ENCODE measurements at places on chromosomes 16 and 17.

DNA sequence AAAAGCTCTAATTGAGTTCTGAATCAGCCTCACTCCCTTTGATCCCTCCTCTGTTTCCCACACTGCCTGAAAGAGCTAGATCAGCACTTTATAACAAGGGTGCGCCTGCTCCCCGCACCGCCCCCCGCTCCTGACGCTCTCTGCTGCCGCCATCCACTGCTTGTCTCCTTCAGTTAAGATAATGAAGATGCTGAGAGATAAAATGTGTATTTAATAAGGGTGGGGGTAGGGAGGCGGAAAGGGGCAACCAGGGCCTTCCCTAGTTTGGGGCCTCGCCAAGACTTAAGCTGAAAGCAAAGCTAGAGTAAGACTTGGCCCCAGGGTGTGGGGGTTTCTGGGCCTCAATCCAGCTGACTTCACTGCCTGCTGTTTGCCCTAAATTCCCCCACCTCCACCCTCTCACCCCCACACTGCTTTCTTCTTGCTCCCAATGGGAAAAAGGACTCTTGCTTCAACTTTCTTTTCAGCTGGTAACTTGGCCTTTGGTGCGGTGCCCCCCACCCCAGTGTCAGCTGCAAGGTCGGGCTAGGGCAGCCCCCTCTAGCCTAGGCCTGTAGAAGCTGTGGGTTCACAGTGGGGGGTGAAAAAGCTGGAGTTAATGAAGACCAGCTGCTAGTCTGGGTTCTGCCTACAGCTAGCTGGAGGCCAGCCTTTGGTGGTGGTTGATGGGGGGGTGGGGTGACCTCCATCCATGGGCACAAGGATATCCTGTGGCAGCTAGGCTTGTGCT, 1.8 kb upstream of the RARA start:
- no peak for DNase-seq

GRCh38 chr16:1171001-1171400, 18.1 kb downstream of the CACNA1H start:
- DNase-seq: no peak

DNA sequence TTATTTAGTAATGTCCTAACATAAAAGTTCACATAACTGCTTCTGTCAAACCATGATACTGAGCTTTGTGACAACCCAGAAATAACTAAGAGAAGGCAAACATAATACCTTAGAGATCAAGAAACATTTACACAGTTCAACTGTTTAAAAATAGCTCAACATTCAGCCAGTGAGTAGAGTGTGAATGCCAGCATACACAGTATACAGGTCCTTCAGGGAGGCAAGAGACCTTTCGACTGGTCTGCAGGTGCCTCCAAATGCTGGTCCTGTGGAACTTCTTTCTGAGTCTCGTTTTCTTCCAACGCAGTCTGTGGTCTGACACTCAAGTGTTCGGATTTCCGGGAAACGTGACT, 10.3 kb downstream of the MRPS23 start:
- no peak for DNase-seq

DNA sequence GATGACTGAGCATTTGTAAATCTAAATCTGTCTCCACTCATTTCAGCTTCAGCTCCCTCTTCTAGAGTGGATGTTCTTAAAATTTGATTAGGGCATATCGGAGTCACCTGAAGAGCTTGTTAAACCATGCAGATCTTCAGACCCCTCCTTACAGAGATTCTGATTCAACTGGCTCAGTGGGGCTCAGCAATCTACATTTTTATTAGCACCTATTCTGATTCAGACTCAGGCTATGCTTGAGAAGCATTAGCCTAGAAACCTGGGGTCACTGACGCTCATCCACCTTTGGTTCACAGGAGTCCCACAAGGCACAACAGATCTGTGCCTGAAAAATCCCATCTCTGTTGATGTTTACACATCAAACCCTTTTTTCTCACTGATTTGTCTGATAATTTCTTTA, 365.6 kb downstream of the GRIN2A start:
- DNase-seq: no peak

- DNase-seq: no peak
Observed at GRCh38 chr17:75891022-75891604, 5.6 kb downstream of the TRIM65 start.

- no peak for DNase-seq
Observed at GRCh38 chr17:4295686-4296085, 31.9 kb upstream of the ANKFY1 start.

GRCh38 chr17:43579566-43580140, 33.5 kb upstream of the ETV4 start:
- peak; percentile 91 for DNase-seq

DNA sequence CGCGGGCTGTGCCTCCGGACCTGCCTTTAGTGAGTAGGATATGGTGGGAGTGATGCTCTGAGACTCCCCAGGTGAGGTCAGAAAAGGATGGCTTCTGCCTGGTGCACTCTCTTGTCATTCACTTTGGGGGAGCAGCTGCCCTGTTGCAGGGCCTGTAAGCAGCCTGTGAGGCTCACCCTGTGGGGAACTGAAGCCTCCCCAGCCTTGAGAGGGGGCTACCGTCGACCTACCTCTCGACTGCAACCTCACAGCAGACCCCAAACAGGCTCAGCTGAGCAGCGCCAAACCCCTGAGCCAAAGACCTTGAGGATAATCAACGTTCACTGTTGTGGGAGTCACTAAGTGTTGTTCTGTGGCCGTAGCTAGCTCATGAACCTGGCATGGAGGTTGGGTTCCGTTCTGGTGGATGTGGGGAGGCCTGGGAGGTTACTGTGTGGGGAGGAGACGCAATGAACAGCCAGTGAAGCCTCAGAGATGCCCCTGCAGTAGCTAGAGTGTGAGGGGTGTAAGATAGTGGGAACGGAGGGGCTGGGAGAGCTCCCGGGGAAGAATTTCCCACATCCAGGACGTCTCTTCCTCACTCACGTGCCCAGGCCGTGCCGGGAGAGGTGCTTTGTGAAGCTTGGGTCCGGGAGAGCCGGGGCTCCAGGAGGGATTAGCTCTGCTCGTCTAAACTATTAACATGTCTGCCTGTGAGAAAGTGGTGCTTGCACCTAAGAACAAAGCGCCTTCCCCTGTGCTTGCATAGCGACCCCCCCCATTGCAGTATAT, 38.8 kb downstream of the METRNL start:
- no peak for DNase-seq

- DNase-seq: no peak
Observed at GRCh38 chr16:5065813-5066212, at the start of gene C16orf89. C16orf89 (minus strand) TSS chr16:5065956; CDS start chr16:5065908, 48 bp downstream.

- DNase-seq: no peak
Observed at GRCh38 chr17:50976951-50977472, 110.9 kb upstream of the TOB1 start.

DNA sequence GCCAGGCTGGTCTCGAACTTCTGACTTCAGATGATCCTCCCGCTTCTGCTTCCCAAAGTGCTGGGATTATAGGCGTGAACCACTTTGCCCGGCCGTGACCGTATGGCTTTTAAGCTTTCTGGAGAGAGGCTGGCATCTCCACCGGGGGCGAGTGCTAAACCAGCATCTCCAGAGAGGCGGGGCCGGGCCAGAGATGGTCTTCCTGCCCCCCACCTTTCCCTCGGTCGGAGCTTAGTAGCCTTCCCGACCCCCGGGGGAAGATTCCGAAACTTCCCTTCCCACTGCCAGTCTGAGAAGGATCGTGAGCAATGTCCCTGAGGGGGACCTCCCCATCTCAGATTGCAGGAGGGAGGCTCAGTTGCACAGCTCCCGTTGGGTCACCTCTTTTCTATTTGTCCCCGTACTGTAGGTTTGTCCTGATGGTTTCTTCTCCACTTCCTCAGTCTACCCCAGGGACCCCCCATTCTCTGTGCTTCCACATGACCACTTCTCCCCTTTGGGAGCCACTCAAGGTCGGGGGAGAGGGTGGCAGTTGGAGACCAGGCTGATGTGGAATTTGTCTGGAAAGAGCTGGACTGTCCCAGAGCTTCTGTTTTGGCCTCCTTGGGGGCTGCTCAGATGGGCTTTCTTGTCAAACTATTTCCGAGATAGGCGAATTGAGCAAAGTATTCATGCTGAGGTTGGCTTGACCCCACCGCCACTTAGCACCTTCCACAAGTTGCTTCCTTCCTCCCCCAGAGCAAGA, 18.2 kb downstream of the IGF2BP1 start:
- DNase-seq: no peak

GRCh38 chr17:67491009-67491680, 114.1 kb downstream of the PITPNC1 start:
- DNase-seq: peak; percentile 33

GRCh38 chr16:2026461-2027023, at the start of gene NHERF2:
NHERF2 (plus strand) TSS chr16:2026902; CDS start chr16:2027006, 104 bp downstream.
- no peak for DNase-seq

- peak; percentile 60 for DNase-seq
Observed at GRCh38 chr16:84884596-84885341, 65.0 kb downstream of the CRISPLD2 start.

- peak; percentile 21 for DNase-seq
Observed at GRCh38 chr17:63881935-63882601, at the start of gene GH2. GH2 (minus strand) TSS chr17:63881944; CDS start chr17:63881801, 143 bp downstream.

DNA sequence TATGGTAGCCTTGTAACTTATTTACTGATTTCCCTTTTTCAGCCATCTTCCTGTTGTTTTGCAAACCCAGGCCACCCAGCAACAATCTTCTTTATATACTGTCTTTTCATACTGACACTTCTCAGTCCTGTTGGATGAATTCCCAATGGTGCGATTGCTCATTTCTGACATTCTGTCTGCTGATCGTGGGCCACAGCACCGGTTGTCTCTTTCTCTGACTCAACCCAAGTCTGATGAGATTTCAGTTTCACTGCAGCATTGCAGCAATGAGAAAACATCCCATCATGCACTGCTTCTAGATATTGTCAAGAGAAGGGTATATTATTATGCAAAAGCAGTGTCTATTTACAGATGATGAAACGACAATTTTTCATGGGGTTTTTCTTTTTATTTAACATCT, 349.2 kb upstream of the HSBP1 start:
- peak; percentile 60 for DNase-seq

- peak; percentile 31 for DNase-seq
Observed at GRCh38 chr16:30902029-30902972, 5.9 kb downstream of the CTF1 start.

All from mammary epithelial cell (primary cell).